CD8-positive, alpha-beta memory T cell (primary cell): ENCODE measurements at places on chromosomes 3 and 15.
A peak's percentile ranks its signal among the peaks of the same experiment; 100 is the strongest.

- H3K4me3 ChIP-seq, result no peak overlapping the region
- peaks cover 38% of the 10 kb centered on the region for H3K36me3 ChIP-seq
- no peaks in the 10 kb centered on the region for H3K27me3 ChIP-seq
- no peak for DNase-seq
- H3K27ac ChIP-seq, result no peak overlapping the region
These were observed 22.5 kb downstream of the RIOX2 start for GRCh38 chr3:97949743-97950142.

DNA sequence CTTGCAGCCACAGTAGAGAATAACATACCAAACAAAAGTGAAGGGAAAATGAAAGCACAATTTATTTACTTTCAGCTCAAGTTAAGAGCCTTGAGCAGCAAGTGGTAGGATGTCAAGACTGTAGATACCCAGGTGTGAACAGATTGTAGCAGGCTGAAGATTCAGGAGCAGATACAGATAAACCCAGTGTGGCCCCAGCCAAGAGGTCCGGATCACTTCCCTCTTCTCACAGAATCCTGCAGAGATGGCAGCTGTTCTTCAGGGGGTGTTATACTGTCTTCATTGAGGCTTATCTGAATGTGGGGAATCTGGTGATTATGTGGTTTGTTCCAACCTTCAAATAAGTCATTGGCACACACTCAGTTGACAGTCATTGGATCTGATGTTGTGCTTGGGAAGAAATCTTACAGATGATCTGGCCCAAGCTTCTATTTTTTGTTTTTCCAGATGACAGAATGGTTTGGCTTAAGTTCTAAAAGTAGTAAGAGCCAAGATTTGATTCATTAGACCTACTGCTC lies 2.2 kb downstream of the STARD9 start:
- no peak for DNase-seq
- H3K4me3 ChIP-seq, result no peak overlapping the region
- H3K4me1 ChIP-seq, result peaks cover 21% of the 10 kb centered on the region
- no peak overlapping the region for H3K27ac ChIP-seq

DNA sequence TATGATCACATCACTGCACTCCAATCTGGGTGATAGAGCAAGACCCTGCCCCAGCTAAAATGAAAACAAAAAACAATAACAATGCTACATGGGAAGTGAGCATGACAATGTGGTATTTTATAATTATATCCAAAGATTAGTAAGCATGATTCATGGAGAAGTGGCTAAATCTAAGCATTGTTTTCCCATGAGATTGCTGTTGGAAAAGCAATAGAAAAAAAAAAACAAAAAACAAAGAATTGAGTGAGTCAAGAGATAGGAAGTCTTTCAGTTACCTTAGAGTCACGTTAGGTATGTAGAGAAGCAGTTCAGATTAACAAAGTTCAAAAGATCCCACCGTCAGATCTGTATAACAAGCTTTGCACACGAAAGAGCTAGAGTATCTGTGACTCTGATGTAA lies 210.3 kb upstream of the CNTN6 start:
- H3K4me1 ChIP-seq, result no peaks in the 10 kb centered on the region
- no peak overlapping the region for H3K4me3 ChIP-seq
- no peaks in the 10 kb centered on the region for H3K27me3 ChIP-seq
- H3K27ac ChIP-seq, result no peak overlapping the region
- no peaks in the 10 kb centered on the region for H3K36me3 ChIP-seq

DNA sequence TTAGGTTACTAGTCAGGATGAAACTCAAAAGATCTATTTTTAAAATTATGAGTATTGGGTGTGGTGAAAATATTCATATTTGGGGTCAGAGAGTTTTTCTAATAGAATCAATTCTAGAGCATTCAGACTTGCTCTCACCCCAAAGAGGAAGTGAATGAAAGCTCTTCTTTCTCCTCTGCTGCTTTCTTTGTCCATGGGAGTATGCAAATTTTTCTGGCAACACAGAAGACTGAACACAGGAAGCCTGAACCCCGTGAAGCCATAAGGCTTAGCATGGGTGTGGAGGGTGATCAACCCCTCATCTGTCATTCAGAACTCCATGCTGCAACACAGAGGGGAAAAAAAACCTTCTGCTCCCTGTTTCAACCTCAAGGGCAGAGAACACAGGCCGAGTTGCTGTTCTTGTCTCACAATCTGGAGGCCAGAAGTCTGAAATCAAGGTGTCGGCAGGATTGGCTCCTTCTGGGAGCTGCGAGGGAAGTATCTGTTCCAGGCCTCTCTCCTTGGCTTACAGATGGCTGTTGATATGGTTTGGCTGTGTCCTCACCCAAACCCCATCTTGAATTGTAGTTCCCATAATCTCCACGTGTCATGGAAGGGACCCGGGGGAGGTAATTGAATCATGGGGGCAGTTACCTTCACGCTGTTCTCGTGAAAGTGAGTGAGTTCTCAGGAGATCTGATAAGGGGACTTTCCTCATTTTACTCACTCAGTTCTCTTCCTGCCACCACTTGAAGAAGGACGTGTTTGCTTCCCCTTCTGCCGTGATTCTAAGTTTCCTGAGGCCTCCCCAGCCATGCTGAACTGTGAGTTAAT lies 33.7 kb upstream of the CD47 start:
- no peaks in the 10 kb centered on the region for H3K36me3 ChIP-seq
- H3K27me3 ChIP-seq, result no peaks in the 10 kb centered on the region
- H3K27ac ChIP-seq, result peak overlapping the region; percentile 75
- H3K4me1 ChIP-seq, result peaks cover 73% of the 10 kb centered on the region

- no peak overlapping the region for H3K27ac ChIP-seq
- H3K27me3 ChIP-seq, result peaks cover 5% of the 10 kb centered on the region
- DNase-seq, result no peak
- no peaks in the 10 kb centered on the region for H3K36me3 ChIP-seq
- H3K4me1 ChIP-seq, result no peaks in the 10 kb centered on the region
These were observed 121.4 kb downstream of the FAM43A start for GRCh38 chr3:194806991-194807630.

DNA sequence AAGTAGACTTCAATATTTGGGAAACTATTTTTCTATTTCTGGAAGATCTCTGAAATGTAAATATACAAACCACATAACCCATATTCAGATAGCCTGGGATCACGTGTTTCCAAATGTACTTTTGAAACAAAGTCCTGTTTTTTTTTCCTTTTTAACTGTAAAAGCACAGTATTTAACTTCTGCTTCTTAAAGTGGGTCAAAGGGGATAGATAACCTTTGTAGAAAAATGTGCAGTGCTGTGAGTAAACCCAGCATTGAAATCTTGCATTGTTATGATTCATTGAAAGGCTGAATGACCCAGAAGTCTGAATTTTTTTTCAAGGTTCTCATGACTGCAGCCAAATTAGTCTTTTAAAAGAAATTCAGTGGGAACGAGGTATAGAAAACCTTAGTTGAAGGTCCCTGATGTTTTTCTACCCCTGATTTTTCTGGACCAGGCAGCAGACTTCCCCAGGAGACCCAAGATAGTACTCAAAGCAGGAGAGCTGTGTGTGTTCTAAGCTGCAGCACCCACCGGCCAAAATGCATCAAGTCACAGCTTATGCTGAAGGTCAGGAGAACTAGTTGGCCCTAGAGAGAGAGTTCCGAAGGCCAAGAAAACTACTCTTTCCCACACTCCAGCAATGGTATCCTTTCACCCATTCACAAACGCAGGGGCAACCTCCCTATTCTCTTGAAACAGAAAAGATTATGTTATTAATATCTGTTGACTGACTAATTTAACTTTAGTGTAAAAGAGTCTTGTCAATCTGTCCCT lies 43.6 kb upstream of the APH1B start:
- DNase-seq, result no peak
- H3K4me3 ChIP-seq, result no peak overlapping the region
- H3K4me1 ChIP-seq, result peaks cover 53% of the 10 kb centered on the region
- no peak overlapping the region for H3K27ac ChIP-seq
- H3K27me3 ChIP-seq, result no peaks in the 10 kb centered on the region
